ENCODE measurements at places on chromosomes 1 and 21.

DNA sequence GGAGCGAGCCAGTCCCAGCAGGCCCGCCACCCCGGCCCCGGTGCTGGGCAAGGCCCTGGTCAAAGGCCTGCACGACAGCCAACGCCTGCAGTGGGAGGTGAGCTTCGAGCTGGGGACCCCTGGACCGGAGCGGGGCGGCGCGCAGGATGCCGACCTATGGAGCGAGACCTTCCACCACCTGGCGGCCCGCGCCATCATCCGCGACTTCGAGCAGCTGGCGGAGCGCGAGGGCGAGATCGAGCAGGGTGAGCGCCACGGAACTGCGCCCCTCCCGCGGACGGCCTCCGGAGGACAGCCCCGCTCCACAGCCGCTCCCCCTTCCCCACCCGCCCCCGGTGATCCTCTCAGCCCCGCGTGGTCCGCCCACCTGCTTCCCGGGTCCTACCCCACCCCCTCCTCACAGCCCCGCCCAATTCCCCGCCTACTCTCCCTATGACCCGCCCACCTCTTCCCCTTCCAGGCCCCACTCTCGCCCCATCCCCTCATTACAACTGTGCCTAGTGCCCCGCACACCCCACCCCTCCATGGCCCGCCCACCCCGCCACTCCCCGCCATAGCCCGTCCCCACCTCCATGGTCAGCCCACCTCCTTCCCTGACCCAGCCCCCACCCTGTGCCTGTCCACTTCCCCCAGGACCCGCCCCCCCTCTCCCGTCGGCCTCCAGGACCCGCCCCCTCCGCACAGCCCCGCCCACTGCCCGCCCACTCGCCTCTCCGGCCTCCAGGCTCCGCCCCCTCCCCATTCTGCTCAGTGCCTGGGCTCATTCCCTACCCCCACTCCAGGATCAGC is 52.7 kb downstream of the VWA5B1 start:
- DNase-seq: no peak

DNA sequence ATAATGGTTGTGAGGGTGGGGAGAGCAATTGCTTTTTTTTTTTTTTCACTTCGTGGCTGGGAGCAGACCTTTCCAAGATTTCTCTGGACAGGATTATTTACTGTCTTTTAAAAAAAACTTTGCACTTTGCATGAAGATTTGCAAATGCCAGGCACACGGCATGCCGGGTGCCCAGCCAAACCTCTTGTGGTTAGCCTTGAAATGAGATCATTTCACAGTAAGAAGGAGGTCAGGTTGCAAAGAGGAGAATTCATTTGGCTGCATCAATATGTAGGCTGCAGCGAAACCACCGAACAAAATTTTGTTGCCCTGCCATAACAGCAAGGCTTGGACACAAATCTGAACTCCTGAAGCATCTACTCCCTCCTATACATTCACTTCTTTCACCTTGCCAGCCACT is 36.5 kb upstream of the KCND3 start:
- no peak for DNase-seq

DNA sequence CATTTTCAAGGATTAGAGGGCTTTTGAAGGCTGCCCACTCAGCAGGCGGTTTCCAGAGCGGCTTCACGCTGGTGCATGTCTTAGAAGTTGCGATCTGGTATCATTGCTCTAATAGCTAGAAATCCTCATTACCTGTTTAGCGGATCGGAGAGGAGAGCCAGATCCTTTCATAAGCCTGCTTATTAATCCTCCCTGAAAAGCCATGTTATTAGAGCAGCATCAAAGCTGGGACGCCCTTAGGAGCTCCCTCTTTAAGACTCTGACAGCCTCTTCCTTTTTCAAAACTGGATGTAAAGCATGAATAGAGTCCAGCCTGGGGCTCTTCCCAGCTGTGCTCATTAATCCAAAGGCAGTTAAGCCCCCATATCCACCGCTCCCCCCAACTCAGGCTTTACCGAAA is 13.9 kb upstream of the CTSE start:
- no peak for DNase-seq

DNA sequence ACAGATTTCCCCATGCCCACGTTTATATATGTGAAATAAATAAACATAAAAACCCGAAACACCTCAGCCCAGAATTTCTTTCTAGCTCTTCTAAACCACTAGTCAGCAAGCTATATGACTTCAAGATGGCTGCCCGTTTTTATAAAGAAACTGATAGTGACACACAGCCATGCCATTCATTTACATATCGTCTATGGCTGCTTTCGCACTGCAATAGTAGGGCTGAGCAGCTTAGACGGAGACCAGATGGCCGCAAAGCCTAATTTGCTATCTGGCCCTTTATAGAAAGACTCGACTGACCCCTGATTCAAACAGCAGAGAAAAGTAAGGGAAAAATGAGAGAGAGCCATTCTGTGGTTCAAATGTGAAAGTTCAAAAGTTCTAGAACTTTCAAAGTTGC is 45.7 kb upstream of the FMN2 start:
- DNase-seq: no peak

- no peak for DNase-seq
Measured at GRCh38 chr1:149883598-149884247, 15.6 kb upstream of the BOLA1 start.

DNA sequence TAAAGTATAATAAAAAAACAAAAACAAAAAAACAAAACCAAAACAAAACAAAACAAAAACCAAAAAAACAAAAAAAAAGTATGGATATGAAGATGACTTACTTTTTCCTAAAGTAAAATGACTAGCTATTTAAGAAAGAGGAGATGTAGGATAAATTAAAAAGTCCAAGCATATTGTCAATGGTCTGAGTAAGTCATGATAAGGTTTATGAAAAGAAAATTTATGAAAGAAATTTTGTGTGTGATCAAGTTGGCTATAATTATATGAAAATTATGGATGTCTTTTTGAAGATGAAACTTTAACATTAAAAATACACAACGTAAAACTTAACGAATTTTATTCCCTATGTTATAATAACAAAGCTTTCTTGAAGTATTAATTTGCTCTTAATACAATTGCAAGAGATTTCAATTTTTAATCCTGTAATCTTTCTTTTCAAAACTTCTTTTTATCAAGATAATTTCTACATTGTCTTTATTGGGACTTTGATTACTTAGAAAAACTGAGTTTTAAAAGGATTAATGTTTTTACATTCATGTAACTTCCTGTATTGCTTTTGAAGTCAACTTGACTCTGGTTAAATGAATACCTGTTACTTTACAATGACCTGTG is 200.9 kb upstream of the IVNS1ABP start:
- no peak for DNase-seq

Measured in CD4-positive, alpha-beta T cell treated with Interleukin-15 for 4 hours (primary cell).